ENCODE measurements at places on chromosomes 16 and 17.
A peak's percentile ranks its signal among the peaks of the same experiment; 100 is the strongest.

GRCh38 chr17:31068291-31068690 is 26.5 kb upstream of the NF1 start:
- DNase-seq = no peak

DNA sequence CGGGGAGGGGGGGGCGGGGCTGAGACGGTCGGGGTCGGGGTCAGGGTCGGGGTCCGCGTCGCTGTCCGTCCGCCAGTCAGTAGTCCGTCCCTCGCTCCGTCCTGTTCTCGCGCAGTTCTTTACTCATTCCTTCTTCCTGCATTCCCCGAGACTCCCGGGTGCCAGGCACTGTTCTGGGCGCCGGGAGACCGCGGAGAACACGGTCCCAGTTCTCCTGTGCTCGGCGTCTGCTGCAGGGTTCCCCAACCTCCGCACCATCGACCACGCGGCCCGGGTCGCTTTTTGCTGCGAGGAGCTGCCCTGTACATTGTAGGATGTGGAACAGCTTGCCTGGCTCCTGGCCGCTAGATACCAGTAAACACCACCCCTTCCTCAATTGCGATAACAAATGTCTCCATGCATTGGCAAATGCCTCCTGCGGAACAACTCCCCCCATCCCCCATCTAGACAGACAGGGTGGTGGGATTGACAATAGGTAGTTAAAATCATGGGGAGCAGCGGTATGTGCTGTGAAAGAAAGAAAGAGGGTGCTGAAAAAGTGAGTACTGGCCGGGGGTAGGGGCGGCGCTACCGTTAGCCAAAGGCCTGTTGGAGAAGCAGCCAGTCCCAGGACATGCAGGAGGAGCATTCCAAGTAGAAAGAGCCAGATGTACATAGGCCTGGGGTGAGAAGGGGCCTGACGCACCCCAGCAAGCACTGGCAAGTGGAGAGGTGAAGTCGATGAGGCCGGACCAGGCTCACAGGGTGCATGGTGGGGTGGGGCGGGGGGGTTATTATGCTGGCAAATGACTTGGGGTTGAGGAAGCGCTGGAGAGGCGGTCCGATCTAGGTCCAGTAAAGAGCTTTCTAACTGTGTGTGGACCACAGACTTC is 631 bp downstream of the TRAF7 start:
- no peak for DNase-seq

GRCh38 chr16:74320707-74321106 is 24.1 kb downstream of the PSMD7 start:
- DNase-seq = no peak

GRCh38 chr17:79361873-79362771 is 248.7 kb downstream of the RBFOX3 start:
- no peak for DNase-seq

DNA sequence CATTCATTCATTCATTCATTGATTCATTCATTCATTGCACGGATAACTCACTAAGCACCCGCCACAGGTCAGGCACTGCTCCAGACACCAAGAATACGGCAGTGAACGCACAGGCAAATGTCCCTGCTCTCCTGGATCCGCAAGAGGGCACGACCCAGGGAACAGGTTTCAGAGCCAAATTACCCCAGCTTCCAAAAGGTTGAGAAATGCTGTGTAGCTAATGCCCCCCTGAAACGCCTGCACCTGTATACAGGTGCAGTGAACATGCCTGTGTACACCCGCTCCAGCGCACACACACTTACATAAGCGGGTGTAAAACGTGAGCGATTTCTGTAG is 9.6 kb upstream of the UBE2I start:
- DNase-seq = no peak

DNA sequence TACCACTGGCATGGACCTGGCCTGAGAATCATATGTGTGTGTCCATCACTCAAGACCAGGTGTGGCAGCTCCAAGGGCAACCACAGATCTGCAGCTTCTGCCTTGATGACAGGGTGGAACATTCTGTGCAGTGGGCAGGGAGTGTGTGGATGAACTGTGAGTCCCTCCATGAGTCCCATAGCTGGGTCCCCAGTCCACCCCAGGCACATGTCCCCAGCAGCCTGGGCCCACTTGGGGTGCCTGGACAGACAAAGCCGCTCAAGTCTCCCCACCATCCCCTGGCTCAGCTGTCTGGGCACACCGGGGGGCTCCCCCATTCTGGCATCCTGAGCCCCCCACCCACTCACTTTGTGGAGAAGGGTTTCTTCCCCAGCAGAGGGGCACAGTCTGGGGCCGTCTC is 4.6 kb upstream of the KRT16 start:
- no peak for DNase-seq

DNA sequence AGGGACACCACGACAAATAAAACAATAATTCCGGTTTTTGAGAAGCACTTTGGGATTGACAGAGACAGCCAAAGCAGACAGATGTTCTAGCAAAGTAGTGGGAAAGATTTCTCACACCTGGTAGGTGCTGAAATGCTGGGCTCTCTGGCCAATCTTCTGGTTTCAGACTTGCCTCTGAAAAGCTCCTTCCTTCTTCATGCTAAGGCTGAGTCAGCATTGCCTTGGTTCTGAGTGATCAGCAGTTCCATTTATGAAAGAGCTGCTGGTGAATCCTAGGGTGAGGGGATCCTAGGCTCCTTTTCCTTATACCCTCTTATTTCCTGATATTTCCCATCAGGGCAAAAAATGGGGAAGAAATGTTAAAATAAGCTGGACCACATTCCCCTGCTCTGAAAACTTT is 268.7 kb upstream of the SALL1 start:
- DNase-seq = no peak

DNA sequence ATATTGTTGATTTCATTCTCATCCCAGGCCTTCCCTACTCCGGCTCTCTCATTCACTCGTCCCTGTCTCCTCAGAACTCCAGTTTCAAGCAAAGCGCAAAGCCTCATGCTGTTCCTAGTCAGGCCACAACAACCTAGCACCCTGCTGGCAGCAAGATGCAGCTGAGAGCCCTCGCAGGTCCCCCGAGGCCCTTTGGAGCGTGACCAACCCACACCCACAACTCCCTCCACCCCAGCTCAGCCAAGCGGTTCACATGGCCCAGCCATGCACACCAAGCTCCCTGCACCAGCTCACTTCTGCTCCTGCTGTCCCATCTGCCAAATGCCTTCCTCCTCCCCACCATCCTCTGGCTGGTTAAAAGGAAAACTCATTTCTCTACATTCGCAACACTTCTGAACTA is 195.8 kb downstream of the IRX5 start:
- no peak for DNase-seq

DNA sequence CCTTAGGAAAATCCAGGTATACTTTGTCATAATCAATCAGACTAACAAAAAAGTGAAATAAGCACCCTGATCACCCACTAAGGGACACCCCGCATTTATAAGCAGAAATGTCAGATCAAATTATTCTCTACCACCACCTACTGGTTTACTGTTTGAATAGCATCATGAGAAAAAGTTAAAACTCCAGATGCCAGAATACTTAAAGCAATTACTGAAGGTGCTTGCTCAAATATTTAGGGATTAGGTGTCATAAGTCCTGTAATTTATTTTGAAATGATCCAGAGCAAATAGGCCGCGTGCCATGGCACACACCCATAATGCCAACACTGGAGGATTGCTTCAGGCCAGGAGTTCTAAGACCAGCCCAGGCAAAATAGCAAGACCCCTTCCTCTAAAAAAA is 2.3 kb downstream of the TOP2A start:
- peak; percentile 22 for DNase-seq

GRCh38 chr16:81470796-81471636 is 26.4 kb downstream of the CMIP start:
- DNase-seq = no peak

DNA sequence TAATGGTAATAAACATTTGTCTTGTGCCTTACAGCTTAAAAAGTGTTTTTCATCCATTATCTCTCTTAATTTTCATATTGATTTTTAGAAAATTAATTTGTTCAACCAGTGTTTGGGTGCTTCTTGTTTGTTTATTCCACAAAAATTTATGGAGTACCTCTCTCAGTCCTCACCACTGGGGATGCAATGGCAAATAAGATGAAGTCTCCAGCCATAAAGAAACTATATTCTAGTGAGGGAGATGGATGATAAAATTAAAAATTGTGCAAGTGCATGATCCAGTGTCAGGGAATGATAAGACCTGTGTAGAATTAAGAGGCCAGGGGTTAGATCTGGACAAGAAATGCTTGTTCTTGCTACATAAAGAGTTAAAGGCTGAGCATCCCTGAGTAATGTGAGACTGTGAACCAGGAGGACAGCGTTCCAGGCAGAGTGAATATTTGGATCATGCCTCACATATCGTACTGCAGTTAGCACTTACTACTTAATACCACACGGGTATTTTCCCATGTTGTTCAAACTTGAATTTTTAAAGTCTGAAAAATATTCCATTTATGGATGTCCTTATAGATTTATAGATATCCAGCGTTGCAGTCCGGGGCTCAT is 535.7 kb upstream of the HSBP1 start:
- DNase-seq = no peak

DNA sequence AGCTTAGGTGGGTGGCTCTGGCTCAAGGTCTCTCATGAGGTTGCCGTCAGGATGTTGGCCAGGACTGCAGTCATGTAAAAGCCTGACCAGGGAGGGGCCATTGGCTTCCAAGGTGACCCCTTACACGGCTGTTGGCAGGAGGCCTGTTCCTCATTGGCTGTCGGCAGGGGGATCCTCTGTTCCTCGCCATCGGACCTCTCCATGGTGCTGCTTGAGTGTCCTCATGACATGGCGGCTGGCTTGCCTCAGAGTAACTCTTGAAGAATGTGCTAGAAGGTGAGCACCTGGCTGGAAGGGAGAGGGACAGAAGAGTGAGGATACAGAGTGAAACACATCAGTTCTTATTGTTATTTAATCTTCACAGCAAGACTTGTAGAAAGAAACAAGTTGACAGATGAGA is 4.7 kb upstream of the RPRML start:
- no peak for DNase-seq

DNA sequence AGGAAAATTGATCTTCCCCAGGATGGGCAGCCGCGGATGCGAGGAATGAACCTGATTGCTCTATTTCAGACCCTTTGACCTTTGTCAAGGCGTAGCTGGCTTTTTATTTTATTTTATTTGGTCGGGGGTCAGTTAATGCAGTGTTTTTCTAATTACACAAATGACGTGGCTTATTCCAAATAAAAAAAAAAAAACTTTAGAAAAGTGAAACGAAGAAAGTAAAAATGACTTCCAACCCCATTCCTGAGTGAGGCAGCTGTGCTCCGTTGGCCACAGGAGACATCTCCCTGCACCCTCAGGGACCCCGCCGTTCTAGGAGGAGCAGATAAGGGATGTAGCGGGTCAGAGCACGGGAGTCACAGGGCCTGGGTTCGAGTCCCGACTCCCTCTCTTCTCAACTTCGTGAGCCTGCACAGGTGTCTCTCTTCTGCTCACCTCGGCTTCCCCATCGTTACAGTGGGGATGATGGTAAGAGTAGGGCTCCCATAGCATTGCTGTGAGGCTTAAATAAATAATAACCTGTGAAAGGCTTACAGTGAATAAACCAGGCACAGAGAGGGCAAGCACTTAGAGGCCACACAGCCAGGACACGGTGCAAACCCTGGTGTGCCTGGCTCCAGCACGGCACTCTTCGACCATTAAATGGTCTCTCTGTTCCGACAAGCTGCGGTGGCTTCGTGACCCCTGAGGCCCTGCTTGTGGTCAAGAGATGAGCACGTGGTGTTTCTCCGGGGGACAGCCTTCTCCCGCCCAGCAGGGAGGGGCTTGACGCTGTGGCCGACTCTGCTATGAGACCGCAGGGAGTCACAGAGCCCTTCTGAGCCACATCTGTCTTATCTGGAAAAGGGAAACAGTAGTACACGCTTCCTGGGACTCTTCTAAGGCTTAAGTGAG is 10.2 kb downstream of the FOXF1 start:
- DNase-seq = no peak
